ENCODE measurements at places on chromosomes 12 and 14. TPM values are rescaled to one million over a fixed set of nuclear protein-coding genes. Genes with fewer than 3 reads are reported as not detected.

KIF5A gene
- total RNA-seq: not detected

JAG2 gene
- 29.8 TPM for total RNA-seq

GRCh38 chr14:24206260-24207103 is 986 bp downstream of the TSSK4 start:
- peaks cover 10% of the 10 kb centered on the region for H3K36me3 ChIP-seq
- H3K4me3 ChIP-seq: no peak overlapping the region
- no peaks in the 10 kb centered on the region for H3K27me3 ChIP-seq
- no peak overlapping the region for H3K27ac ChIP-seq

- H3K36me3 ChIP-seq: no peaks in the 10 kb centered on the region
- no peak for DNase-seq
- no peak overlapping the region for H3K27ac ChIP-seq
- H3K27me3 ChIP-seq: no peaks in the 10 kb centered on the region
- H3K4me1 ChIP-seq: no peaks in the 10 kb centered on the region
Measured at GRCh38 chr12:91687052-91688017, 458.3 kb downstream of the BTG1 start.

DNA sequence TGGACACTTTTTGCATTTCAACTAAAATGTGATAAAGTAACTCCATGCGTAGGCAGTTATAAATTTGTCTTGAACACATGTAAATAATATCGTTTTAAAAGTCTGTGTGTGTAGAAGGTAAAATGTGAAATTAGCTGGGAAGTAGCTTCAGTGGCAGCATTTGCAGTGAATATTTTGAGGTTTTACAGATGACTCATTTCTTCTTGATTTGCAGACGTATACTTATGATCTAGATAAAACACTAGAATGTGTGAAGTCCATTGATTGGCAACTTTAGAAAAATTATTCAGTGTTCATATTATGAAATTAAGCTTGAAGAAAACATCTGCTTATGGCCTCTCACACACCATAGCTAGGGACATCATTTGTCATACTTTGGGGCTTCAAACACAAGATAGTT is 788.6 kb upstream of the NOVA1 start:
- no peak overlapping the region for H3K27ac ChIP-seq
- H3K36me3 ChIP-seq: no peaks in the 10 kb centered on the region
- no peaks in the 10 kb centered on the region for H3K4me1 ChIP-seq
- H3K27me3 ChIP-seq: no peaks in the 10 kb centered on the region
- no peak for DNase-seq

DNA sequence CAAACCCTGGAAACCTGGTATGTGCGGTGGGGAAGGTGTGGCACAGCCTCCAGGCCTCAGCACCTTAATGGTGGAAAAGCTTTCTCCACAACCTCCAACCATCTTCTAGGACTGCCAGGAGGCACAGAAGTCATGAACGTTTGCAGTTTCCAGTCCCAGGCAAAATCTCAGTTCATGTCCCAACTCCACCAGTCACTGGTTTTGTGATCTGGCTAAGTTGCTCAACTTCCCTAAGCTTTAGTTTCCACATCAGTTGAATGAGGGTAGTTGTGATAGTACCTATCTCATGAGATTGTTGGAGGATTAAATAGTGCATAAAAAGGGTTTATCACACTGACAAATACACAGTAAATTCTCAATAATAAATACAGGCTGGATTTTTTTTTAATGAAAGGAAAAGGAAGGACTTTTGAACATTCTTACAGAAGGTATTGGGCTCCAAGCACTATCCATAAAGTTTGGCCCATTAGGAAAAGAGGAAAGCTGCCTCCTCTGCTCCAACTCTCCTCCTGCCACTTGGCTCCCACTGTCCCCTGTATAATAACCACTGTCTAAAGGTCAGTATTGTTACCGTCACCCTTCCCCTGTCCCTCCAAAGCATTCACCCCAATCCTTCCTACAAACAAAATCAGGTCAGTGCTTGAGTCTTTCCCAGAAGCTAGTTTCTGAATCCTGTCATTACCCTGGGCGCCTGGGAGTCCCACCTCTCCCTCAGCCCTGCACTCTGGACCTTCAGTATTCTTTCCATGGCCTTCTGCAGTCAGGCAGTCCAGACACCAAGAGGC is 6.3 kb downstream of the PCK2 start:
- H3K27ac ChIP-seq: no peak overlapping the region
- H3K27me3 ChIP-seq: no peaks in the 10 kb centered on the region
- H3K4me3 ChIP-seq: no peak overlapping the region
- no peaks in the 10 kb centered on the region for H3K4me1 ChIP-seq

DNA sequence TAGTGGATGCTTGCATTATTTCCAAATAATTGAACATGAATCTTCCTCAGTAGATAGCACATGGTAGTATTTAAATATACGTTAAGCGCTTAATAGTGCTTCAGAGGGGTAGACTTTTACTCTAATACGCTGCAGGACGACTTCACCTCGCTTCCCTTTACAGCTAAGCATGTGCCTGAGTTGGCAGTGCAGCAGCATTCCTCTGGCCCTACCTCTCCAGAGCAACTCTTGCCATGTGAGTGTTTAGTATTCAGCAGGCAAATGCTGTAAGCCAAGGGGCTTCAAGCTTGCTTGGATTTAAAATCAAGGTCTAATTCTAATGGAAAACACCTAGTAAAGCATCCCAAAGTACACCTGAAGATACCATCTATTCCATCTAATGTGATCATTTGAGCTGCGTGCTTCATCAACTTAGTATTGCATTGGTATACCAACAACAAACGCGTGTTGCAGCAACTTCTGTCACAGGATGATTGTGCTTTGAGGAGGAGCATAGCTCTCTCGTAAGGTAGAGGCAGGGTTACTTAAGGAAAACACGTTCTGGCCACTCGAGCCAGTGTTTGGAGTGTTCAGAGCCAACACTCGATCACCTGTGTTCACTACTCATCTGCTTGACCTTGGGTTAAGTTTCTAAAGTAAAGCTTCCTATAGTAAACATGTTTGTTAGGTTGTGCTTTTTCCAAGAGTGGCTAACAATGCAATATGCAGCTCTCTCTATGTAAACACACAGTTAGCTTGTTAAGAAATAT is 60.6 kb downstream of the PIWIL1 start:
- no peaks in the 10 kb centered on the region for H3K4me1 ChIP-seq
- no peaks in the 10 kb centered on the region for H3K27me3 ChIP-seq
- DNase-seq: no peak
- no peaks in the 10 kb centered on the region for H3K36me3 ChIP-seq

- no peaks in the 10 kb centered on the region for H3K36me3 ChIP-seq
- H3K4me1 ChIP-seq: no peaks in the 10 kb centered on the region
- no peak overlapping the region for H3K27ac ChIP-seq
- H3K27me3 ChIP-seq: no peaks in the 10 kb centered on the region
- DNase-seq: no peak
Measured at GRCh38 chr12:1305791-1306500, 288.4 kb downstream of the FBXL14 start.

DNA sequence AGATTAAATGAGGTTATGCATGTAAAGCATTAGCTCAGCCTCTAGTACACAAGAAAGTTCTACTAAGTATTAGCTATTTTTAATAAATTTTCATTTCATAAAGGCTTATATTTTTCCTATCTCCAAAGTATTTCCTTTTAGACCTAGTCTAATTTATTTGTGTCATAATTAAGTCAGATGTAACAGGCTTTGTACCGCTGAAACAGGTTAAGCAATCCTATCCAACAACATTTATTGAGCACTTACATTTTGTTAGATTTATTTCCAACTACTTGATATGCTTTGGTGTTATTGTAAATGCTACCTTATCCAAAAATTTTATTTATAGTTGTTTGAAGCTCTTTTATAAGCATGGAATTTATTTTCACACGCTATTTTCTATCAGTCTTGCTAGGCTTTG is 1.8 kb upstream of the PARP2 start:
- no peak for DNase-seq
- peaks cover 4% of the 10 kb centered on the region for H3K4me1 ChIP-seq
- H3K27me3 ChIP-seq: no peaks in the 10 kb centered on the region
- peak overlapping the region; percentile 93 for H3K27ac ChIP-seq
- H3K4me3 ChIP-seq: peak overlapping the region; percentile 90
- H3K36me3 ChIP-seq: peaks cover 19% of the 10 kb centered on the region

DNA sequence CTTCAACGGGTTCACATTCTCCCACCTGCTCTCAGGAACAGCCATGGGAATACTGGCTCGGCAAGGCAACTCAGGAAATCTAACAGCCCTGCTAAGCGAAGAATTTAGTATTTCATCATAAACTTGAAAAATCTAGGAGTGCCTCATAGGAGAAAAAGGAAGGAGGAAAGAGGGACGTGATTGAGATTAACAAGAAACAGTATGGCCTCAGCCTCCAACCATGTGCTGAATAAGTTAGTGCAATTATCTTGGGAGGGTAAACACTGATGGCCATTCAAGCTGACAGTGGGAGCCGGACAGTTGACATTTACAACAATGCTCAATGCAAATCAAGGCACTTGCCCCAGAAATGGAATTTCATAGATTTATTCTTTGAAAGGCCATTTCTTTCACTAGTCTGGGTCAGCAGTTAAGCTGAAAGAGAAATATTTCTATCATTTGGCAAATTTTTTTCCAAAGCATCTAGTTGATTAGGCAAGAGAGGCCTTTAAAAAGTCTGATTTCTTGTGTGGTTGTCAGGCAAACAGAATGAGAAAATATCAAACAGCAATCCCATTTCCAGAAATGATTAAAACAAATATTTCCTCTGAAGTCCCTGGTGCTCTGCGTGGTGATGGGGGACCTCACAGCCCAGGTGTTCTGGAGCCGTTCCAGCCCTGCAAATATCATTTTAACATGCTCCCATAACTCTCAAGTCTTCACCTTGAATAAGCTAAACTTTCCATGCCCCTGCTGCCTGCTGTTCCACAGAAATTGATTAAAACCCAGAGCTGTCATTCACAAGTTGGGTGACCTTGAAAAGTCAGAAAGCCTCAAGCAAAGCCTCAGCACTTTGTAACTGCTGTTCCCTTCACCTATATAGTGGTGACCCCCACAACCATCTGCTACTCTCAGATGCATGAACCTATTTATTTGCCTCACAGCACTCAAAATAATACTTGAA is 121.6 kb downstream of the PHLDA1 start:
- DNase-seq: no peak
- H3K27ac ChIP-seq: no peak overlapping the region
- no peaks in the 10 kb centered on the region for H3K36me3 ChIP-seq
- H3K4me1 ChIP-seq: peaks cover 21% of the 10 kb centered on the region
- H3K4me3 ChIP-seq: no peak overlapping the region

Data from psoas muscle (tissue), 8 donors.